ENCODE measurements at places on chromosomes 4 and X.

DNA sequence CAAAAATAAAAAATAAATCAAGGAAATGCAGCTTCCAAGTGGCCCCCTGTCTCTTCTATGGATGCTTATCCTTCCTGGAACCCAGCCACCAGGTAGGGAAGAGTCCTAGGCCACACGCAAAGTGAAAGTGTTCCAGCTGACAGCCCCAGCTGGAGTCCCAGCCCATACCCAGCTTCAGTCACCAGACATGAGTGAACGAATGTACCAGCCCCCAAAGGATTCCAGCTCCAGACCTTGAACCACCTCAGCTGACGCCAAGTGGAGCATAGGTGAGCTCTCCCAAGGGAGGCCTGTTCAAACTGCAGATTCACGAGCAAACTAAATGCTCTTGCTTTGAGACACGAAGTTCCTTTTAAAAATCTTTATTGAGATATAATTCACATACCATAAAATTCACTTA lies 62.0 kb downstream of the BCOR start:
- DNase-seq, result no peak

GRCh38 chrX:154695911-154696675 lies 42.7 kb upstream of the CTAG2 start:
- no peak for DNase-seq

DNA sequence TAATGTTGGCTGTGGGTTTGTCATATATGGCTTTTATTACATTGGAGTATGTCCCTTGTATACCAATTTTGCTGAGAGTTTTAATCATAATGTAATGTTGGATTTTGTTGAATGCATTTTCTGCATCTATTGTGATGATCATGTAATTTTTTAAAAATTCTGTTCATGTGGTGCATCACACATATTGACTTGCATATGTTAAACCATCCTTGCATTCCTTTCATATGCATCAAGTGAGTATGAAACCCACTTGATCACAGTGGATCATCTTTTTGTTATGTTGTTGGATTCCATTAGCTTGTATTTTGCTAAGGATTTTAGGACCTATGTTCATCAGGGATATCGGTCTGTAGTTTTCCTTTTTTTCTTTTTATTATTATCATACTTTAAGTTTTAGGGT lies 12.1 kb downstream of the HEPH start:
- DNase-seq, result no peak

DNA sequence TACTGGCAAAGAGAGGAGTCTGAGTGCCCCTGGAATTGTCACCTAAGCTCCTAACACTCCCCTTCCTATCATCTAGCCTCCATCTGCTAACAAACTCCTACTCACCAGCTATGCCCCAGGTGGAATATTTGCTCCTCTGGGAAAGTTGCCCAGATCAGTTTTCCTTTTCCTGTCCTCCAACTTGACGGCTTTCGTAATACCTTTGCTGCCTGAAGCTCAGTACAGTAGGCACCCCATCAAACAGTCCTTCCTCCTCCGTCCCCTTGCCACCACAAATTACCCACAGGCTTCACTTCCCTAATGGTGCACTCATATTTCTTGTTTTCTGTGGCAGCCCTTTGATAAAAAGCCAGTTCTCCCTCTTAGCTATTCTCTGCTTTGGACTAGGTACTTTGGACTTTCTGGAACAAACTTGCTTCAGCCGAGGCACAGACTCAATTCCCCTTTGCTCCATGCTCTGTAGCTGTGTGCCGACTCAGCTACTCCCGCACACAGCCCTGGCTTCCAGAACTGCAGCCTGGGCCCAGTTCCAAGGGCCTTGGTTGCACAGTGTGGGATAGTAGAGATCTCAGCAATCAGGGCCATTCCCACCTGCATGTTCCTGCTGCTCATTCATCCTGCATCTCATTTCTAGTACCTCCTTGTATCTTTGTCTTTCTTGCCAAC lies 605.1 kb downstream of the BCOR start:
- DNase-seq, result no peak

DNA sequence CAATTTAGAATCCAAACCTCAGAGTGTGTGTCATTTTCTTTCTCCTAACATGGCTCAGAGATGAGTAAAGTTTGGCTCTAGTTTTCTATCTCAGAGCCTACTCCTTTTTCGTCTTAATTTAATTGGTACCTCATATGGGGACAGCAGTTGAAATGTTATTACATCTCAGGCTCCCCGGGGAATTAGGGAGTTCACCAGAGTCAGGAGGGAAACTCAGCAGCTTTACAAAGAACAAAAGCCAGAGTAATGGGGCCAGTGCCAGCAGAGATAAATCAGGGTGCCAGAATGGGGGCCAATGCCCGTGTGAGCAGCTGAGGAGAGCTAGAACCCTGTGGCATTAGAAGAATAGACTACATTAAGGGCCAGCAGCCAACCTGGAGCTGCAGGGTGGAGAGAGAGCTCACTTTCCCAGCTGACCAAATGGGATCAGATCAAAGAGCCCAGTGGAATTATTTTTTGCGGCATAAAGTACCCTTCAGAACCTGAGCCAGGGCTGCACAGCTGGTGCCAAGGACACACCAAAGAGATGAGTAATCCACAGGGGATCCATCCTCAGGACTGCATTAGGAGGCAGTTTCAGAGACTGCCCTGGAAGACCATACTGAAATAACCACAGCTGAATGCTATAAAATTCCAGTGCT lies 207.1 kb upstream of the DKK2 start:
- DNase-seq, result no peak

DNA sequence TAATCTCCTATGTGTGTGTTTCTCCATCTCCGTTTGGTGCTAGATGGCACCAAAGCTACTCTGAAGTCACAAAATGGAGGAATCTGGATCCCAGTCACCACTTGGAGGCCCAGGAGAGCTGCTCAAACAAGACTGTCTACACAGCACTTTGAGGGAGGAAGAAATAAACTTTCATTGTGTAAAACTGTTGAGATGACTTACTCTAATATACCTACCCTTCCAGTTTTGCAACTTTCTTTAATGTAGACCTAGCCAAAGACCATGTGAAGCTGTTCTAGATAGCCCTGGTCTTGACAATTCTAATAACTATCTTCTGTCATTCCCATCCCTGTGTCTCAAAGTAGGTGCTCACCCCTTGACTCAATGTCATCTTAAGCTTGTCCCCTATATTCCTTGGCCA lies 52.8 kb upstream of the TAB3 start:
- DNase-seq, result no peak

- no peak for DNase-seq
These were observed 28.3 kb downstream of the SEPSECS start for GRCh38 chr4:25131926-25132325.

DNA sequence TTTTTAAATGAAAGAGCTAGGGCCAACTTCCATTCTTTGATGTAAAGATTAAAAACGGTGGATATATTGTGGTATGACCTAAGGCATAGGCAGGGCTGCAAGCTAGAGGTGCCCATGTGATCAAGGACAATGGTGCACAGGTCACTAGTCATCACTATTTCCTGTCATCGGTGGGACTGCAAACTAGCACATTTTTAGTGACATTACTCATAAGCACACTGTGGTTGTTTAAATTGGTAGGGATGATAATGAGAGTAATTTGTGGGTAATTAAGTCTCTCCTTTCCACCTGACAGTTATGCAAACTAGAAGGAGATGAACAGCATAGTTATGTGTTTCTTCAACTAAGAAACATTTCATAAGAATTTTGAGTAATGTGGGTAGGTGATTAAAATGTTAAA lies 85.4 kb downstream of the GPRIN3 start:
- DNase-seq, result no peak

- DNase-seq, result no peak
These were observed 108.2 kb upstream of the GPR34 start for GRCh38 chrX:41580423-41581064.

DNA sequence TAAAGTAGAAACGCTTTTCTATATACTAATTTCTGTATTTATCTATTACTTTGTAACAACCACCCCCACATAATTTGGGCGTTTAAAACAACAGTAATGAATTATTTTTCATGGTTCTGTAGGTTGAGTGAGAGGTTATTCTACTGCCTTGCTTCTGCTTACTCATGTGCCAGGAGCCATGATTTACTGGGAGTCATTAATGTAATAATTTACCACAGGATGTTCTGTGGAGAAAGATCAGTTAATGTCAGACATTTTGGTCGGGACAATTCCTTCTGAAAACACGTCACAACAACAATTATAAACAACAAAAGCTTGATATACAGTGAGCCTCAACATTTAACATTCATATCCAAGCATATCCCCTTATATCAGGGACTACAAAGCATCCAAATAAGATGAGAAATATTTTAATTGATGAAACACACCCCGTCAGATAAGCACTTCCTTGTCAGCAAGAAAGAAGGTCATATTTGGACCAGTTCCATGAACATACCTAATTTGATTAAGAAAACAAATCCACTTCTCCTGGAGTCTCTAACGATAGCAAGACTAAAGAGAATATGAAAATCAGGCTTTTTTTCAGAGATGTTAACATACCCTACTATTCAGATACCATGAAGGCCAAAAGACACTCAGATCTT lies 238.5 kb downstream of the PRDM5 start:
- DNase-seq, result no peak

Data from thymus (tissue), 14 donors.